ENCODE measurements at places on chromosomes 5 and 9. TPM values are rescaled to one million over a fixed set of nuclear protein-coding genes. Genes with fewer than 3 reads are reported as not detected.

ARID3C gene
- 0.12 TPM for polyA plus RNA-seq

CER1 gene
- polyA plus RNA-seq: 0.06 TPM

NR4A3 gene
- polyA plus RNA-seq: 1.4 TPM

ENHO gene
- polyA plus RNA-seq: 10.6 TPM

ACTBL2 gene
- 0.01 TPM for polyA plus RNA-seq

GALNT10 gene
- 12.9 TPM for polyA plus RNA-seq

NSA2 gene
- polyA plus RNA-seq: 189 TPM

GLRA1 gene
- polyA plus RNA-seq: 0.03 TPM

DNAH5 gene
- 0.34 TPM for polyA plus RNA-seq

TMC1 gene
- 0.16 TPM for polyA plus RNA-seq

ORM2 gene
- not detected for polyA plus RNA-seq

ST8SIA4 gene
- polyA plus RNA-seq: 4.7 TPM

TRIM23 gene
- 13.4 TPM for polyA plus RNA-seq

C5orf22 gene
- 20.2 TPM for polyA plus RNA-seq

SHISAL2B gene
- 0.06 TPM for polyA plus RNA-seq

NUTM2F gene
- polyA plus RNA-seq: not detected

PRLR gene
- 56.0 TPM for polyA plus RNA-seq

PCDHGB1 gene
- 0.52 TPM for polyA plus RNA-seq

PSMD5 gene
- 29.1 TPM for polyA plus RNA-seq

PCDHGC3 gene
- polyA plus RNA-seq: 30.4 TPM

LRRC26 gene
- 12.0 TPM for polyA plus RNA-seq

RLN2 gene
- 0.22 TPM for polyA plus RNA-seq

TAS2R1 gene
- polyA plus RNA-seq: not detected

PRELID2 gene
- polyA plus RNA-seq: 29.0 TPM

HACD4 gene
- polyA plus RNA-seq: 4.8 TPM

TYRP1 gene
- polyA plus RNA-seq: 0.37 TPM

NCS1 gene
- polyA plus RNA-seq: 14.7 TPM

WDR5 gene
- 30.4 TPM for polyA plus RNA-seq

OTP gene
- not detected for polyA plus RNA-seq

PCDHB9 gene
- polyA plus RNA-seq: 0.73 TPM

RAD23B gene
- 92.7 TPM for polyA plus RNA-seq

MCC gene
- 5.2 TPM for polyA plus RNA-seq
